Stimulated activated memory B cell treated with anti-CD40 and anti-IgM and Interleukin-4, amounts not matched to agents 10 μg/mL and 1 μg/mL and 100 μg/mL, for 72 hours (primary cell): ENCODE measurements at places on chromosomes 6 and 20.
A peak's percentile ranks its signal among the peaks of the same experiment; 100 is the strongest.

GRCh38 chr6:35754452-35755277, 17.8 kb downstream of the ARMC12 start:
- H3K36me3 ChIP-seq, result no peaks in the 10 kb centered on the region
- no peak for ATAC-seq
- H3K4me1 ChIP-seq, result peaks cover 20% of the 10 kb centered on the region
- no peak overlapping the region for H3K27ac ChIP-seq

GRCh38 chr6:149223904-149224351, 93.6 kb upstream of the TAB2 start:
- H3K27me3 ChIP-seq, result no peaks in the 10 kb centered on the region
- peaks cover 5% of the 10 kb centered on the region for H3K4me1 ChIP-seq
- no peak overlapping the region for H3K4me3 ChIP-seq
- peaks cover 4% of the 10 kb centered on the region for H3K36me3 ChIP-seq
- ATAC-seq, result no peak
- H3K27ac ChIP-seq, result no peak overlapping the region

DNA sequence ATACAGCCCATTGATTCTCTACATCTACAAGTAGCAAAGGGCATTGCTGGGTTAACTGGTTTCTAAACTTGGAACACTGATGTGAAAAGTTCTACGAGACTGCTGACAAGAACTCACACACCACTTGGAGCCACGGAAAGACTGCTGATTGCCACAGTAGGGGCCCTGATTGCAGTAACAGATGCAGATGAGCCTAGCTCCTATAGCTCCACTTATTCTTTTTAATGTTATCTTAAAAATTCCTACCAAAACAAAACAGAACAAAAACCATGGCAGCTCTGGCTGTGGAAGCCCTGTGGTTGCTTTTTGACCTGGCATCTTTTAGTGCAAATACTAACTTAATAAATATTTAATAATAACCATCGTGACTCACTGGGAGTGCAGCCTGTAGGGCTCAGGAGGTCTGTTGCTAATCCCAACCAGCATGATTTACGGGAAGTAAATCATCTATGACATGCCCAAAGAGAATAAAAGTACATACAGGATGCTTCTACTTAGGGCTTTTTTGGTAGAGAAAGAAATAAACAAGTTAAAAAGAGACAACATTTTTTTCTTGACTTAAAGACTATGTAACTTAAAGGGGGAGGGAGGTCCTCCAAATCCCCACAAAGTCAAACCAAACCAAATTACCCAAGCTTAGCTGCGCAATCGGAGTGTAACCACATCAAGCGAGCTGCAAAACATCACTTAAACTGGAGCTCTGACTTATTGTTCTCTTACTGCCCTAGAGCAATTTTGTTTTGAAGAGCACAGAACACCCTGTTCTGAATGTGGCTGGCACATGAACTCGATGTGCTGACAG, 87.2 kb downstream of the FKBP5 start:
- H3K4me1 ChIP-seq, result peaks cover 33% of the 10 kb centered on the region
- no peak overlapping the region for H3K4me3 ChIP-seq
- H3K36me3 ChIP-seq, result peaks cover 13% of the 10 kb centered on the region
- H3K27ac ChIP-seq, result peak overlapping the region; percentile 62
- ATAC-seq, result no peak

DNA sequence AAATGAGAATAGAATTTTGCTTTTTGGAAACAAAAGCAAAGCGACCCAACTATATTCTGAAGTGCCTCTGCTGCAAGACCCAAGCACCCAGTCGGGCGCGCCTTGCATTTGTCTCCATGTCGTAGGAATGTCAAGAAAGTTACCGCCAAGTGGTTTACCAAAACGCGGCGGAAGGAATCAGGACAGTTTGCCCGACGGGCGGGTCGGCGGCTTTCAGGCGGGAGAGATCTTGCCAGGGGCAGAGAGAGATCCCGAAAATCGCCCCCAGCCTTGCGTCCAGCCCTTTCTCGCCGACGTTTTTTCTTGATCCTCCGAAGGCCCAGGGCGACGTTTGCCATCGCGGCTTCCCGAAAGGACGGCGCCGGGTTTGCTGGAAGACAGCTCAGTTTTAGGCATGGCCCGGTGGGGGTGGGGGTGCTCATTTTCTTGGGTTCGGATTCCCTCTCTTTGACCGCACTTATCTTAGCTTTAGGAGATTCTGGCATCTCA, 4.0 kb upstream of the LIN28B start:
- no peak overlapping the region for H3K4me3 ChIP-seq
- peaks cover 46% of the 10 kb centered on the region for H3K27me3 ChIP-seq
- ATAC-seq, result no peak
- H3K36me3 ChIP-seq, result no peaks in the 10 kb centered on the region

DNA sequence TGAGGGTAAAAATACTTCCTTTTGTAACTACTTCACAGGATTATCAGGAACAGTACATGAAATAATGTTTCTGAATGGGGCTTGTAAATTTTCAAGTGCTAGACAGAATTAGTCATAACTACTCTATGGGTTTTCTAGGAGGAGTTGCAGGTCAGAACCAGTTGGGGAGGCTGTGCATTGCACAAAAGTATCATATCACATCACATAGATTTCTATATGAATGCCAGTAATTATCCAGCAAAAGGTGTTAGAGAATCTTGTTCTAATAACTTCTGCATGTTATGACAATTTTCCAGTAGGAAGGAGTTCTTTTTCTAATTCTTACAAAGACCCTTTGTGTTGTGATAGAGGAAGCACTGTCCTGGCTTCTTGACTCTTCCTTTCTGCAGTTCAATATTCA, 551.6 kb downstream of the COL12A1 start:
- ATAC-seq, result no peak
- H3K4me1 ChIP-seq, result no peaks in the 10 kb centered on the region
- no peaks in the 10 kb centered on the region for H3K36me3 ChIP-seq
- H3K27me3 ChIP-seq, result no peaks in the 10 kb centered on the region
- H3K27ac ChIP-seq, result no peak overlapping the region

DNA sequence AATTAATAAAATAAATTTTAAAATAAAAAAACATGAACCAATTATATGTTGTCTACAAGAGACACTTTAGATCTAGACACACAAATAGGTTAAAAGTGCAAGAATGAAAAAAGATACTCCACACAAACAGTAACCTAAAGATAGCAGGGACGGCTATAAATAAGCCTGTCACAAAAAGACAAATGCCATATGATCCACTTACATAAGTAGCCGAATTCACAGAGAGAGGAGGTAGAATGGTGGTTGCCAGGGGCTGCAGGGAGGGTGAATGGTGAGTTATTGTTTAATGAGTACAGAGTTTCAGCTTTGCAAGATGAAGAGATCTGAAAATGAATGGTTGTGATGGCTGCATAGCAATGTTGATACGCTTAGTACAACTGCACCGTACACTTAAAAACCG, 32.7 kb downstream of the KATNA1 start:
- no peak overlapping the region for H3K4me3 ChIP-seq
- no peaks in the 10 kb centered on the region for H3K27me3 ChIP-seq
- H3K36me3 ChIP-seq, result peaks cover 73% of the 10 kb centered on the region
- H3K27ac ChIP-seq, result no peak overlapping the region
- ATAC-seq, result no peak
- no peaks in the 10 kb centered on the region for H3K4me1 ChIP-seq
